ENCODE measurements at places on chromosomes 2 and 18.

GRCh38 chr2:136384531-136385303 lies 266.8 kb upstream of the CXCR4 start:
- DNase-seq = no peak

DNA sequence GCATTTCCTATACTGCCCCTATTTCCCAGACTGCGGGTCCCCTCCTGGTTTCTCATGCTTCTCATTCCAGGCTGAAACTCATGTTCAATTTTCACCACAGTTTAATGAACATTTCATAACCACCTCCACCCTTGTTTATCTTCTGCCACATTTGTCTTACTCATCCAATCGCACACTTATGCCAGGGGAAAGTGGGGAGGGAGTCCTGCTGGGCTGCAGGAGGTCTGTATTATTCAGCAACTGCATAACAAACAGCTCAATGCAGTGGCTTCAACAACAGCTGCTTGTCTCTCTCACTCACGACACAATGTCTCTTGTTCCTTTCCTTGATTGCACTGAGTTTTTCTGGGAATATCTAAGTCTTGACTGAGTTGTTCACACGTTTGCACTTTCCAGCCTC lies 106.0 kb downstream of the ZNF519 start:
- no peak for DNase-seq

GRCh38 chr2:188766471-188766856 lies 207.7 kb upstream of the COL3A1 start:
- no peak for DNase-seq

GRCh38 chr2:54560146-54560881 lies 104.2 kb downstream of the SPTBN1 start:
- DNase-seq = no peak

DNA sequence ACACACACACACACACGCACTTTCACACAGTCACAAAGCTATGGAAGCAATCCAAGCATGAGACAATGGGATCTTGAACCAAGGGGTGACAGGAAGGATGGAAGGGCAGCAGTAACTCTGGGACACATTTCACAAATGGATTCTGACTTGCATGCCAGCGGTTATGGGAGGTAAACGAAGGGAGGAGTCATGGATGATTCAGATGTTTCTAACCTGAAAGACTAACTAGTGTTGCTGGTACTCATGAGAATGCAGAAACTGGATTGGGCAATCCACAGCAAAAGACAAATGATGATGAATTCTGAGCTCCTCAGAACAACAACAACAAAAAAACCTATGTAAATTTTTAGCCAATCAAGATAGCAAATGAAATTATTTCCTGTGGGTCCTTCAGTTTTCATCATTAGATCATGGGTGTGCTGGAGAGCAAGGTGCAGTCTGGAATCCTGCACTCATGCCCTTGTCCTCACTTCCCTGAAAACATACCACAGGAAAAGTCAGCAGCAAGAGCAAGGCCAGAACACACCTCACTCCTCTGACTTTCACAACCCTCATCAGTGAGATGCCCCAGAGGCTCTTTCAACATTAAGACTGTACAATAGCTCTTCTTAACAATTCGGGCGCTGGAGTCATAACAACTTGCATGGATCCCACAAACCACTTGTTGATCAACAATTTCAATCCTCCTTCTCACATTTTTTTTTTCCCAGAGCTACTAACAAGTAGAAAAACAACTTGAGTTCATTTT lies 32.6 kb downstream of the ABCA12 start:
- DNase-seq = no peak

- no peak for DNase-seq
These were observed 17.2 kb downstream of the EML4 start for GRCh38 chr2:42186366-42186765.

GRCh38 chr2:113973810-113974209 lies 83.9 kb downstream of the ACTR3 start:
- DNase-seq = no peak

- DNase-seq = no peak
These were observed 83.8 kb upstream of the RIOK3 start for GRCh38 chr18:23369266-23369665.

DNA sequence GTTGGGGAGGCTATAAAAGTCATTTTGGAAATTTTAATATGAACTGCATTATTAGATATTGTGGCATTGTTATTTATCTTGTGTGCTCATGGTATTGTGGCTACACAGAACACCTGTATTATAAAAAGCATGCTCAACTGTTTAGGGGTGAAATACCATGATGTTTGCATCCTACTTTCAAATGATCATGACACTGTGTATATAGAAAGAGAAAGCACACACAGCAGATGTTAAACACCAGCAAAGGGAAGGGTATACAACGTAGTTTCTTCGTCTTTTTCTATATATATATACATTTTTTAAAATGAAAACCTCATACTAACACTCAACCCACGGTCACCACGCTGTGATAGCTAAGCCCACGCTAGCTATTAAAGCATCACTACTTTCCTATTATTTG lies 27.1 kb downstream of the STARD7 start:
- no peak for DNase-seq

GRCh38 chr2:26351375-26352090 lies 4.9 kb upstream of the ADGRF3 start:
- no peak for DNase-seq

DNA sequence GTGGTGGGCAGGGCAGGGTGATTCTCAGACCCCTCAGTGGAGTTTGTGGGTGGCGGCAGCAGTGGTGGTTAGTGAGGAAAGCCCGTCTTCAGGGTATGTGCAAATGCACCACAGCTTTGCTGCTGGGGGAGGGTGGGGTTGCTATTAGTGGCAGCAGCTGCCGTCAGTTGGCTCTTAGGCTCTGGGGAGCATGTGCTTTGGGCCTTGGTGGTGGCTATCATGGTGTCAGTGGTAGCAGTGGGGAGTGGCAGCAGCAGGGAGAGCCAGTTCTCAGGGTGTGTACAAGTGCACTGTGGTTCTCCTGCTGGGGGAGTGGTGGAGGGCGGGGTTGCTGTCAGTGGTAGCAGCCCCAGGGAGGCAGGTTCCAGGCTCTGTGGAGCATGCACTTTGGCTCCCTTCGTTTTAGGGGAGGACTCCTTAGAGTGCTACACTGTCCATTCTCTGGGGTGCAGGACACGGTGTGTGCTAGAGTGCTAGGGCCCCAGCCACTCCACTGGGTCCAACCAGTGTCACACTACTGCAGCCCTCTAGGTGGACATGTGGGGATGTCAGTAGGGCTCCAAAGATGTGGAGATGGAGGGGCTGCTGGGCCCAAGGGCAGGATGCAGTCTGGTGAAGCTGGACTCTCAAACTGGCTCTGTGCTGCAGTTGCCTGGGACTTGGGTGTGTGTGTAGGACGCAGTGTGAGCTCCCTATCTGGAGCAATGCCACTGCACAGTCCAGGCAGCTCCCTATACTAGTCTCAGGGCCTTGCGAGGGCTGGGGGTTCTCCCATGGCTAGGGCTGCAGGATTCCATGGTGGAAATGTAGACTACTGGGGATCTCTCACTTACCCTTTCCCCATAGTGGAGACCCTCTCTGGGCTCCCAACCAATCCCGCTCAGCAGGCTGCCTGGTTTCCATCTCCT lies 45.3 kb downstream of the ADCYAP1 start:
- DNase-seq = no peak
